M059J (cell line): ENCODE measurements at places on chromosomes 11 and 22.
A peak's percentile ranks its signal among the peaks of the same experiment; 100 is the strongest.

DNA sequence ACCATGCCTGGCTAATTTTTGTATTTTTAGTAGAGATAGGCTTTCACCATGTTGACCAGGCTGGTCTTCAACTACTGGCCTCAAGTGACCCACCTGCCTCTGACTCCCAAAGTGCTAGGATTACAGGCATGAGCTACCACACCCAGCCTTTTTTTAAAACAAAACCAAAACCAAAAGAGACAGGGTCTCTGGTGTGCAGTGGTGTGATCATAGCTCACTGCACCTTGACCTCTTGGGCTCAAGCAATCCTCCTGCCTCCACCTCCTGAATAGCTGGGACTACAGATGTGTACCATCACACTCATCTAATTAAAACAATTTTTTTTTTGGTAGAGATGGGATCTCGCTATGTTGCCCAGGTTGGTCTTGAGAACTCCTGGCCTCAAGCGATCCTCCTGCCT is 77.7 kb downstream of the PTPRJ start:
- no peak for DNase-seq

- DNase-seq: no peak
Observed at GRCh38 chr11:113817162-113817561, 37.6 kb downstream of the CLDN25 start.

DNA sequence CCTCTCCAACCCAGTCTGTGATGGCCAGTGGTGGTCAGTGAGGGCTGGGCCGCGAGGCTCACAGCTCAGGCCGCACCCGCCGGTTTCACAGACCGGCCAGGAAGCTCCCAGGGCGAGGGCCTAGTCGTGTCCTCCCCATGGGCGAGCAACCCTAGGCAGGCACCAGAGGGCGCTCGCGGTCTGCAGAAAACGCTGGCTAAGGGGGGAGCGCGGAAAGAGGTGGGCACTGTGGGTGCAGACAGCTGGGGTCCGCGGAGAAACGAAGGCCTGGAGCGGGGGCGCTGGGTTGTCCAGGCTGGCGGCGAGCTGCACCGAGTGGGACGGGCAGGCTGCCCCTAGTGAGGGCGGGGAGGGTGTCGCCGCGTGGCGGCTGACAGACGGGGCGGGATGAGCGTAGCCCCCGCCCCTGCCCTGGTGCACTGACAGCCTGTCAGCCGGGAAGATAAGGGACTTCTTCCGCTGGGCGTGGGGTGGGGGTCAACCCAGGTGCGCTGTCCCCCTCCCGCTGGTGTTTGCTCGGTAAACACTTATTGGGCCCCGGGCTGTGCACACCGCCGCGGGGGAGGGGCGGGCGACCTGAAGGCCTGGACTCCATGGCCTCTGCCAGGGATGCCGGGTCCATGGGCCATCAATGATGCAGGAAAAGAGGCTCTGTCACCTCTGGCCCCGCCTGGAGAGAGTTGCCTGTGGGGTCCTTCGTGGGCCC is 7.5 kb downstream of the GP1BB start:
- DNase-seq: peak; percentile 56

GRCh38 chr22:25403811-25404471 is 160.5 kb upstream of the GRK3 start:
- DNase-seq: peak; percentile 43

GRCh38 chr22:20578707-20579106 is 71.3 kb downstream of the MED15 start:
- no peak for DNase-seq

GRCh38 chr11:15976433-15977045 is 379.8 kb downstream of the SOX6 start:
- peak; percentile 63 for DNase-seq

GRCh38 chr22:42925598-42925997 is 68.5 kb upstream of the ARFGAP3 start:
- DNase-seq: no peak

DNA sequence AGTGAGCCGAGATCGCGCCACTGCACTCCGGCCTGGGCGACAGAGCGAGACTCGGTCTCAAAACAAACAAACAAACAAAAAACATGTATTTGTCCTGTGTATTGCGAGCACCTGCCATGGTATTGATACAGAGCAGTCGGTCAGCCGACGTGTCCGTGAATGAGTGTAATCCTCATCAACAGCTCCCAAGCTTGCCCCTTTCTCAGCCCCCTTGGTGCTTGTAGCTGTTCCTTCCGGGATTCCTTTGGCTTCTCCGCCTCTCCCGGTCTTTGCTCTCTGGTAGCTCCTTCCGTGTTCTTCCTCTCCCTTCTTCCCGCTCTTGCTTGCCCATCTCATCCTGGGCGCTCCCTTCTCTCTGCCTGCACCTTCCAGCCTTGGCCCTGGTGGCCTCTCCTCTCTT is 10.9 kb downstream of the ZNF74 start:
- no peak for DNase-seq

- DNase-seq: no peak
Observed at GRCh38 chr11:114097832-114098231, 38.3 kb downstream of the ZBTB16 start.

- DNase-seq: no peak
Observed at GRCh38 chr11:272931-273198, 5.3 kb upstream of the NLRP6 start.

- no peak for DNase-seq
Observed at GRCh38 chr11:69251057-69251393, 42.9 kb upstream of the MYEOV start.

DNA sequence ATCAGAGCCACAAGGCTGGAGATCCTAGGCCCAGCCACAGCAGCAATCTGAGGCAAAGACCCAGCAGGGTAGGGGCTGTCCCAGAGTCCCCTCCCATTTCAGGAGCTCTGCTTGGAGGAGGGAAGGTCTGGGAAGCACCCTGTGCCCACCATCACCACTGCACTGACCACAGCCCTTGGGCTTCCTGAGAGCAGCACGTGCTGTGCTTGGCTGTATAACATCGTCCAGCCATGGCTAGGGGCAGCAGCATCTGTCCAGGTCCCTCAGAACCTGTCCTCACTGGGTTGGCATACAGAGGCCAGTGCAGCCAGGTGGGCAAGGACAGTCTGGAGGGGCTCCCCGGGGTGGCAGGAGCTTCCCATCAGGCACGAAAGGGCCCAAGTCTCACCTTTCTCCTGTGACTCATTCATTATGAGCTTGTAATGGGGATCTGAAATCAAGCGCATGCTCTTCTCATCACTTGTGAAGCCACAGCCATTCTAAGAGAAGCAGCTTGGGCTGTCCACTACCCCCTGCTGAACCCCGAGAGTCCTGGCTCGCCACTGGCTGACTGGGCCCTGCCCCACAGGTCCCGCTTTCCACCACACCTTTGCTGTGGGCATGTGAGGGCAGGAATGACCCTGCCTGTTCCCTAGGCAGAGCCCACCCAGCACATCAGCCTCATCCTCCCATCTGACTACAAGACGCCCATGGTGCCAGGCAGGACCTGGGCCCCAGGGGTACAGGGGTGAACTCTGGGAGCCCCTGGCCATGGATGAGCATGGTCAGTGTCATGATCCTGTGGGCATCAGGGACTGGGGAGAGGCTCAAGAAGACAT is 83.3 kb downstream of the MED15 start:
- DNase-seq: no peak

GRCh38 chr22:22720201-22720723 is 75.8 kb downstream of the GGTLC2 start:
- peak; percentile 31 for DNase-seq

DNA sequence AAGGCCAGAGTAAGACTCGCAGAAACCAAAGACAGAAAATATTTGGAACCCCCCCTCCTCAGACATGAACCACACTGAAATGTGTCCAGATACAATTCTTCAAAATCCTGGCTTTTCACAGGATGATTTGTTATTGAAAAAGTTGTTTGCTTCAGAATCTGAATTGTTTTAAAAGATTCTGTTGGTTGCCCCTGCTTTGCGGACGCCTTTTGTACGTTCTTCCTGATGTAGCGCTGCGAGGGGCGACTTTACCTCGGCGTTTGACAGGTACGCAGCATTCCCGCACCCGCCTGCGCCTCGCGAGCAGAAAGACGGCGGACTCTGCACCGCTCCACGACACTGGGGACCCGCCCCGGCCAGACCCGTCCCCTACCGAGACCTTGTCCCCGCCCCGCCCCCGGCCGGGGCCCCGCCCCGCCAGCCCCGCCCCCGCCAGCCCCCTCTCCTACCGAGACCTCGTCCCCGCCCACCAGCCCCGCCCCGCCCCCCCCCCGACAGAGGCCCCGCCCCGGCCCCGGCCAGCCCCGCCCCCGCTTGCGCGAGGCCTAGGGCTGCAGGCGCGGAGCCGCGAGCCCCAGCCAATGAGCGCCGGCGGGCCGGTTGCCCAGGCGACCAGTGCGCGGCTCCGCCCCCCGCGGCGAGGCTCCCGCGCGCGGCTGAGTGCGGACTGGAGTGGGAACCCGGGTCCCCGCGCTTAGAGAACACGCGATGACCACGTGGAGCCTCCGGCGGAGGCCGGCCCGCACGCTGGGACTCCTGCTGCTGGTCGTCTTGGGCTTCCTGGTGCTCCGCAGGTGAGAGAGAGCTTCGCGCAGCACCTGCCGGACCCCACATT is at the start of gene GLB1L2:
TSS of gene GLB1L2 (plus strand) at position 635 of the 835 bp plus-strand sequence. CDS start at position 709, 74 bp downstream.
- DNase-seq: no peak

- no peak for DNase-seq
Observed at GRCh38 chr11:5290106-5290505, 11.6 kb downstream of the OR51B4 start.

DNA sequence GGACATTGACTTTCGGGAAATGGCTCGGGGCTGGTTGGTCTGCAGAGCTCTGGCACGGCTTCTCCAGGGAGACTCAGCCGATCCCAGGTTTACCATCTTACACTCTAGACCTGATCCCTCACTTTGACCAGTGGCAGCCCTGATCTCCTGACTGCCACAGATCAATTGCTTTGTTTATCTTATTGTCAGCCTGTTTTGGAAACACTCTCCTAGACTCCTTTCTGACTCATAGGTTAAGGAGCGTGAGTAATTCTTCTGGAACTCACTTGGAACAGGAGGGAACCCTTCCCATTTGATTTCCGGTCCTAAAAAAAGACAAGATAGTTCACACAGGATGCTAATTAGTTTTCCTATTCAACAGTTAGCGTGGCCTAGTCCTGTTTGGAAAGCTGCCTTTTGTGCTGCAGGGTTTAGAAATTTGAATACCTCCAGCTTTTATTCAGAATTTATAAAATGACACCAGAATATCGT is 16.0 kb upstream of the BMAL1 start:
- peak; percentile 99 for DNase-seq

DNA sequence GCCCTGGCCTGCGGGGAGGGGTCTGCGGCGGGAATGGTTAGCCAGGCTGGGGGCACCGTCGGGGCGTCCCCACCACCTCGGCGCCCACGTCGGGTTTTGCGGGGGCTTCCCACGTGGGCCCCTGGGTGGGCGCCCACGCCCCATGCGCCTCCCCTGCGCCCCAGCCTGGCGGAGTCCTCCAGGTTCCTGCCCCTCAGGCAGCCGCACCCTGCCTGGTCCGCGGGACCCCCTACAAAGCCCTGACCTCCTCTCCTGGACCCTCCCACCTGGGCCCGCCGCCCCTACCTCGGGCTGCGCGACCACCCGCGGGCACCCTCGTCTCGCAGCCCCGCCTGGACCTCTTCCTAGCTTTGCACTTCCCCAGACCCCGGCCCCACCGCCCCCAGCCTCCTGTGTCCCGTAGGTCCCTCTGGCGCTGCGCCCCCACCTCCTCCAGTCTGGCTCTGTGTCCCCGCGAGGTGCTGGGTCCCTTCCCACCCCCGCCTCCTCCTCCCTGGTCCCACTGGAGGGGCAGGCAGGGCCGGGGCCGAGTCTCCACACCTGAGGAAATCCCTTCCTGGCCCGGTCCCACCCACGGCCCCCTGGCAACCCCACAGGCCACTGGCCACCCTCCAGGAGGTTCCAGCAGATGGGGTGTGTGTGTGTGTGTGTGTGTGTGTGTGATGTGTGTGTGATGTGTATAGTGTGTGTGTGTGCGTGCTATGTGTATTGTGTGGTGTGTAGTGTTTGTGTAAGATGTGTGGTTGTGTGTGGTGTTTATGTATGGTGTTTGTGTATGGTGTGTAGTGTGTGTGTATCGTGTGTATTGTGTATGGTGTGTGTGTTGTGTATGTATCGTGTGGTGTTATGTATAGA is 11.8 kb downstream of the PIM3 start:
- DNase-seq: no peak

DNA sequence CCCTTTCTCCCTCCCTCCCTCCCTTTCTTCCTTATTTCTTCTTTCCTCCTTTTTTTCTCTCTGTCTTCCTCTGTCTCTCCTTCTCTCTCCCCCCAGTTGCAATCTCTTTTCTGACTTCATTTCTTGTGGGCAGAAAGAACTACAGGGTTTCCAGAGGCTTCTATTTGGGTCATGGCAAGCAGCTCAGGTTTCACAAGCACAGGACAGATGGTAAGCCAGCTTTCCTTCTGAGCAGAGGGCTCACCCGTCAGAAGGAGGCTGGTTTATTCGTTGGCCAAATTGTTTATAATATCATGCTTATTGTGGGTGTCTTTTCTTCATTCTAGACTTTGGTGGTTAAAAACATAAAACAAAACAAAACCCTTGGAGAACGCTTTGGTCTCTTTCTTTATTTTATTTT is 58.9 kb upstream of the CLMP start:
- peak; percentile 30 for DNase-seq

DNA sequence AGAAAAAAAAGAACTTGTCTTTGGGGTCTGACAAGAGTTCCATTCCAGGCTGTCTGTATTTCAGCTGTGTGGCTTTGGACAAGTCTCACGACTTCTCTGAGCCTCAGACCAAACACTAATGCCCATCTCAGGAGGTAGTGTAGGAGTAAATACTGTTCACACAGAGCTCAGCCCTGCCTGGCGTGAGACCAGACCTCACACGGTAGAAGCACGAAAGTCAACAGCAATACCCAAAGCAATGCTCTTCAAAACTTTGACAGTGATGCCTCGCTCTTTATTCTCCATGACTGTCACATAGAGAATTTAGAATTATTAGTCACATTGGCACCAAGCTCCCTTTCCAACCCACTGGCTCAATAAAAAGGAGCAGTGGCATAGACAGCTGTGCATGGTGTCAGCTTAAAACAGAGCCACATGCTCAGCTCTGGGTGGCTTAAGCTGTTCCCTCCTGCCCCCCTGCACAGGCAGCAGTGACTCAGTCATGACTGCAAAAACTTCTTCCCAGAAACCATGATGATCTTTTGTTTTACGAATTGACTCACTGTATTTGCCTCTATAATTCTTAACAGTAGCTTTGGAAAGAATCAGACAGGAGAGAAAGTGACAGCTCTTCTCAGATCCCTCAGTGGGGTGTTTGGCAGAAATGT is 74.0 kb upstream of the PHF21B start:
- DNase-seq: peak; percentile 80

DNA sequence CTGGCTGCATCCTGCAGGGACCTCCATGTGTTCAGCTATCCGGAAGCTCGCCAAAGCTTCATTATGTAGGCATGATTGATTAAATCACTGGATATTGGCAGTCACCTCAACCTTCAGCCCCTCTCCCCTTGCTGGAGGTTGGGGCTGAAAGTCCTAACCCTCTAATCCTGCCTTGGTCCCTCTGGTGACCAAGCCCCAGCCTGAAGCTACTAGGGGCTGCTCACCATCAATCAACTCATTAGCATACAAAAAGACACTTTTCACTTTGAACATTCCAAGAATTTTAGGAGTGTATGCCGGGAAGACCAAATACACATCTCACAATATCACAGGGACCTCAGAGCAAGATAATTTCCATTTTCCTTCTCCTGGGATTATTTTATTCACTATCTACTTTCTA is 38.8 kb upstream of the TPBGL start:
- no peak for DNase-seq
